ENCODE measurements at places on chromosomes 12 and 14. TPM values are rescaled to one million over a fixed set of nuclear protein-coding genes. Genes with fewer than 3 reads are reported as not detected.

DNA sequence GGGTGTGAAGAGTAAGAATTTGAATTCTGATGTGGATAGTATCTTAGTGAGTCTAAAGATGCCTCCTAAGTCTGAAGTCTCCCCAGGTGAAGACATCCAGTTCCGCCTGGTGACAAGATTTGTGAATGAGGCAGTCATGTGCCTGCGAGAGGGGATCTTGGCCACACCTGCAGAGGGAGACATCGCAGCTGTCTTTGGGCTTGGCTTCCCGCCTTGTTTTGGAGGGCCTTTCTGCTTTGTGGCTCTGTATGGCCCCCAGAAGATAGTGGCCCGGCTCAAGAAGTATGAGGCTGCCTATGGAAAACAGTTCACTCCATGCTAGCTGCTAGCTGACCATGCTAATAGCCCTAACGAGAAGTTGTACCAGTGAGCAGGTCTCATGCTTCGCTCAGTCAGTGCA lies 24.6 kb upstream of the AICDA start:
- DNase-seq, result no peak

Gene RD3L
- total RNA-seq, result 13.1 TPM

Gene DPF3
- 36.5 TPM for total RNA-seq

- DNase-seq, result no peak
Measured at GRCh38 chr14:100438678-100439592, 115.8 kb downstream of the SLC25A47 start.

Gene DAO
- not detected for total RNA-seq

Gene GLI1
- 0.83 TPM for total RNA-seq
